ENCODE measurements at places on chromosomes 16 and 17.

GRCh38 chr17:33099252-33099651 is 107.6 kb downstream of the SPACA3 start:
- no peak for DNase-seq

DNA sequence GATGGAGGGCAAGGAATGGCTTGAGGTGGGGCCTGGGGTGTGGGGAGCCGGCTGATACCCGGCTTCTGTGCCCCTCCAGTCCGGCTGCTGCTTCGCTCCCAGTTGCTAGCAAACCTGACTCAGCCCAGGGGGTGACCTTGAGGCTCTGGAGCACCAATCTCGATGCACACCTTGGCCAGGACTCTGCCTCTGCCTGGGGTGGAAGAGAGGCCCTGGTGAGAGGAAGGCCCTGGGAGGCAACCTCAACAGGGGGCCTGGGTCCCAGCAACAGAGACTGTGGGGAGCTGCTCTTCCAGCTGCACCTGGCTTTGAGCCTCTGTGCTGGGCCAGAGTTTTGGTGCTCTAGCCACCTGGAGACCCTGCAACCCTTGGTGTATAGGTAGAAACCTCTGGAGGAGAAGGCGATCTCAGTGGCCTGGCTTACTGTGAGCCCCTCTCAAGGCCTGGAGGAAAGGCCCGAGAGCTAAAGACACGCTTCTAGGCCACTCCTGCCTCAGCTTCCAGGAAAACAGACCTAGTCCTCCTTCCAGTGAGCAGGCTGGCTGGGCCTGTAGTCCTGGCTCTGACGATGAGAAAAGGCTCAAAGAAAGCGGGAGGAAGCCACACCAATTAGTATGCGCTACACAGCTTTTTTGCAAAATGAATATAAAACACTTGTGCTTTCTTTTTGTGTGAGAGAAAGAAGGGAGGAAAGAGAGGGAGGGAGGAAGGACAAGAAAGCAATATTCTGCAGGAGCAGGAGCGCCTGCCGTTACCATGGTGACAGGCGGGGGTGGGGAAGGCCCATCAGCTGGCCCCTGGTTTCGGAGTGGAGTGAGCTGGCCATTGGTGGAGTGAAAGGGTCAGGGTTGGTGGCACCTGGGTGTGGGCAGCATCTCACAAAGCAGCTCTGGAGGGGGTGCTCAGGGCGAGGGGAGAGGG is 51.0 kb downstream of the VAC14 start:
- DNase-seq: no peak

GRCh38 chr16:48635199-48635718 is 25.3 kb upstream of the N4BP1 start:
- DNase-seq: no peak

DNA sequence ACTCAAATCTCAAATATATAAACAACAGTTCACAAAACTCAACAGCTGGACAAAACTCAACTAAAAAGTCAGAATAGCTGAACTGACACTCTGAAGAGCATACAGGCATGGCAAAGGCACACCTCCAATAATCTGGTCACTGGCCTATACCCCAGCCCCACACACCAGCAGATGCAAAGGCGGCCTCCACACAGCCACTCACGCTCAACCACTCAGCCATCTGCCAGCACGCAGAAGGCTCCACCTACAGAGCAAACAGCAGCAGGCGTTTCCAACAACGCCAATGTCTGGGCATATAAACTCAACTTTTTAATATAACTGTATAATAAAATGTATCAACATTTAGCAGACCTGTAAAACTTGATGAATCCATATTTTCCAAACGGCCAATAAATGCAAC is 17.2 kb downstream of the USP7 start:
- no peak for DNase-seq

GRCh38 chr17:19247473-19247872 is 10.3 kb downstream of the EPN2 start:
- no peak for DNase-seq

DNA sequence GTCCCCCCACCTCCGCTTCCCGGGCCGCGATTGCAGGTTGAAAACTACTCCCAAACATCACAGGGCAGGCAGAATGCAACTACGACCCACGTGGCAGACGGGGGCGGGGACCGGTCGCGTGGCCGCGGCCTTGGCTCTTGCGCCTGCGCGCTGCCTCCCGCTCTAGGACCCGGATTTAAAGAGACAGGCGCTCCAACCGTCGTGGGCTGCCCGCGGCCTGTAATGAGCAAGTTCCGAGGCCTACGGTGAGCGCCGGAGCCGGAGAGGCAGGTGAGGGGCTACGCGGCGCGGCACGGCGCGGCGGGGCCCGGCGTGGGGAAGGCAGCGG is at the start of gene LIG3:
Gene LIG3, plus strand, starts transcription at position 160 of the 328 bp plus-strand sequence. CDS start 2,494 bp downstream, outside the sequence.
- peak; percentile 91 for DNase-seq

DNA sequence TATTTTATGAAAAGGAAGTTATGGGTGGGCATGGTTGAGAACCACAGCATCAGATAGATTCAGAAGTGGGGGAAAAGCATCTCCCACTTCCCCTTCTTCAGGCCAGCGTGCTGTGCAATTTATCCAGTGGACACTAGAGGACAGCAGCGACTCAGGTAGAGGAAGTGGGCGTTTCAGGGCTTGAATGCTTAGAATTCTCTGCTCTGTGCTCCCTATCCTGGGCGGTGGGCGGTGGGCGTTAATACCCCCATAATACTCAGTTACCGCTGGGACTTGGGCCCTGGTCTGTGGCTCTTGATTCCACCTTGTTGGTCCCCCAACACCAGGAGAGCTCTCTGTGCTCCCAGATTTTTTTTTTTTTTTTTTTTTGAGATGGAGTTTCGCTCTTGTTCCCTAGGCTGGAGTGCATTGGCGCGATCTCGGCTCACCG is 3.7 kb upstream of the LYZL6 start:
- DNase-seq: peak; percentile 38
